Natural killer cell (primary cell): ENCODE measurements at places on chromosomes 7 and 10. TPM values are rescaled to one million over a fixed set of nuclear protein-coding genes. Genes with fewer than 3 reads are reported as not detected.

DNA sequence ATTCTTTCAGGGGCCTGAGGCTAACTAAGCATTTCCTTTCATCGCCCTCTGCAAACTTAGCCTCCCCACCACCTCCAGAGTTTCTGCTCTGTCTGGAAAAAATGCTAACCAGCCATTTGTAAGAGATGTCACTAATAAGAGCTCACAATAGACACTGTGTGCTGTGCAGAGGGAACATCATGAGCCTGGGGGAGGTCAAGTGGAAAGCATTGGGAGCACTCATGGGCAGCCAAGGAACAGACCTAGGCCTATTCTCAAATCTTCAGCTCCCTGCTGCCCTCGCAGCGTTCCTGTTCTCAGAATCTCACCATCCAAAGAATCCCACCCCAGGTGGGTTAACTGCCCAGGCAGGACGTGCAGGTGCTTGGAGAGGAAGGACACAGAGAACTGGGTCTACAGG lies 27.1 kb upstream of the GPAM start:
- no peak for DNase-seq

GRCh38 chr7:32059289-32060011 lies 10.8 kb downstream of the PDE1C start:
- no peak for DNase-seq

DNA sequence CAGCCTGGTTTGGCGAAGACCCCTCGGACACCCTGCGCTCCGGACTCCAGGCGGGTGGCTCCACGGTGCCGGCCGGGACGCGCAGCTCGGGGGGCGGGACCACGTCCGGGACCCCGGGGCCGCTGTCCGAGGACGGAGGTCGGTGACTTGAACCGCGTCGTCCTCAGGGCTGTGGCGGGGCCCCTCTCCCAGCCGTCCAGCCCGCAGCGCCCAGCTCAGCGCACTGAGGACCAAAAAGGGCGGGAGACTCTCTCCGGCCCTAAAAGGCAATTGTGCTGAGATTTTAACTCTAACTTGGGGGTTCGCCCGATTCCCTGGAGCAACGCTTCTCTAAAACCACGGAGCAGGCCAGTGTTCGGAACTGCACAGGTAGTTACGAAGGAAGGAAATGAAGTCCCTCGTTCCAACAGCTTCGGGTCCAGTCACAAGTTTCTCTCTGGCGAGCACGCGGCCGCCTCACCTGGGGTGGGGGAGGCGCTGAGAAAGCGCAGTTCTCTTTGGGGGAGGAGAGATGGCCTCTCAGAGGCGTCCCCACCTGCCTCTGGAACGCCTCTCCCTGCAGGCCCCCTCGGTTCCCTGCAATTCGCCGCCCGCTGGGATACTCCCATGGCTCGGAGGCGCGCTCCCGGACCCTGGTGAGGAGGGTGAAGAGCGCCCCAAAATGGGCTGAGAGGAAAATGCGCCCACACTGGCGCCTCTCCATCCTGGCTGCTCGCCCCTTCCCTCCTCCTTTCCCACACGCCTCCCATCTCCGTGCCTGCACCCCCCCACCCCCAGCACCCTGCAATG lies 352.7 kb downstream of the DNAJB6 start:
- no peak for DNase-seq

DNA sequence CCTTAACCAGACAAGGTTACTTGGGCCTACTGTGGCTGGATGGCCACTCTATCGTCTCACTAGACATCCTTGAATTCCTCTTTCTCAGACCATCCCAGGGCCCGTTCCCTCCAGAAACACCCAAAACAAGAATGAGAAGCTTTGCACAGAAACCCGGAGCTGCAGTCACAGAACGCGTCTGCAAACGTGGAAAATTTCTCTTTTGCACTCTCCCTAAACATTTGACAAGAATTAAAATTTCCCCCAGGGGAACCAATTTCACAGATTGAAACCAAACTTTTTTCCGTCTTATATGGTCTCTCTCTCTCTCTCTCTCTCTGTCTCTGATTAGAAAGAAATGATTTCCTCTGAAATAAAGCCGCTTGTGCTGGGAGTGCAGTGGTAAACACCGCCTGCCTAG lies 120.7 kb downstream of the MKX start:
- DNase-seq = no peak

FAM25C gene
- not detected for total RNA-seq

NDUFB2 gene
- total RNA-seq = 177 TPM

FBXO24 gene
- 0.88 TPM for total RNA-seq

PRR15 gene
- total RNA-seq = not detected

NEUROG3 gene
- not detected for total RNA-seq
